Aorta (tissue), 5 donors: ENCODE measurements at places on chromosomes 13 and 19.
A peak's percentile ranks its signal among the peaks of the same experiment; 100 is the strongest.

DNA sequence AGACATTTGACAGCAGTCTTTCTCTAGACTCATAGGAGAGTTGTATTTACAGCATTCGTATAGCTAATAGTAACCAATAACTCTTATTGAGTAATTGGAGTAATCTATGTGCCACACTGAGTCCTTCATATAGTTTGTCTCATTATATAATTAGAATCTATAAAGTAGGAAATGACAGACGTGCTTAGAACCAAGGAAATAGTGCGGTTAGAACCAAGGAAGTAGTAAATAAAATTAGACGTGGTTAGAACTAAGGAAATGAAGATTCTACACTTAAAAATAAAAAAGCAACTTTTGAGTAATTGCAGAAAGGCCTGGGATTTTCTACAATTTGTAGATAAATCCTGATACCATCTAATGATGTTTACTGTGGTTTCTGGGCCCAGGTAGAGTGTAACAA is 107.8 kb upstream of the TNFSF11 start:
- DNase-seq: no peak

DNA sequence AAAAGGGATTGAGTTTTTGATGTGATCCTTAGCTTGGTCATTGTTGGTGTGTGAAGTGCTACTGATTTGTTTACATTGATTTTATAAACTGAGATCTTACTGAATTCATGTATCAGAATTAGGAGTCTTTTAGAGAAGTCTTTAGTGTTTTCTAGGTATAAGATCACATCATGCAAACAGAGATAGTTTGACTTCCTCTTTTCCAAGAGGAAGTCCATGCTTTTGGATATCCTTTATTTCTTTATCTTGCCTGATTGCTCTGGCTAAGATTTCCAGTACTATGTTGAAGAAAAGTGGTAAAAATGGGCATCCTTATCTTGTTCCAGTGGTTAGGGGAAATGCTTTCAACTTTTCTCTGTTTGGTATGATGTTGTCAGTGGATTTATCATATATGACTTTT is 561.2 kb upstream of the SLITRK1 start:
- DNase-seq: no peak

DNA sequence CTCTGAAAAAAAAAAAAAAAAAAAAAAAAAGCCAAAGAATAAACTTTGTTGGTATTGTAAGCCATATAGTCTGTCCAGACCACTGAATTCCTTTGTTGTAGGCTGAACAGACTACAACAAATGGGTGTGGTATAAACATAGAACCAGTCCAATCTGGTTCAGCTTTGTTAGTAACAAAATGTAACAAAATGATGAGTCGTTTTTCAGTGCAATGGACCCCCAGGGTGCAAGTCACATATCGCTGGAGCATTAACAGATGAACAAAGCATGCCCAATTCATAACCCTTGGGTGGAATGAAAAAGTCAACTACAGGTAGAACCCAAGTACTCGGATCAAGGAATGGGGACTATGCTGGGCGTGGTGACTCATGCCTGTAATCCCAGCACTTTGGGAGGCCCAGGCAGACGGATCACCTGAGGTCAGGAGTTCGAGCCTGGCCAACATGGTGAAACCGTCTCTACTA is 13.6 kb upstream of the FCHO1 start:
- no peak for DNase-seq

GRCh38 chr13:32135056-32135390 is 103.4 kb downstream of the FRY start:
- DNase-seq: no peak

GRCh38 chr13:55937180-55937579 is 1203.5 kb upstream of the PRR20A start:
- no peak for DNase-seq

GRCh38 chr13:106836186-106836802 is 268.4 kb upstream of the ARGLU1 start:
- no peak for DNase-seq

- DNase-seq: peak; percentile 80
Measured at GRCh38 chr13:50990818-50991506, 81.4 kb downstream of the RNASEH2B start.

- DNase-seq: no peak
Measured at GRCh38 chr13:44989941-44990340, 603 bp downstream of the GPALPP1 start.

GRCh38 chr13:102700088-102701031 is 5.5 kb upstream of the METTL21C start:
- no peak for DNase-seq

- DNase-seq: no peak
Measured at GRCh38 chr13:33934343-33934742, 116.4 kb downstream of the RFC3 start.

GRCh38 chr19:33554821-33555220 is 33.2 kb upstream of the PEPD start:
- DNase-seq: no peak

GRCh38 chr19:29098863-29099481 is 114.0 kb downstream of the UQCRFS1 start:
- DNase-seq: no peak

DNA sequence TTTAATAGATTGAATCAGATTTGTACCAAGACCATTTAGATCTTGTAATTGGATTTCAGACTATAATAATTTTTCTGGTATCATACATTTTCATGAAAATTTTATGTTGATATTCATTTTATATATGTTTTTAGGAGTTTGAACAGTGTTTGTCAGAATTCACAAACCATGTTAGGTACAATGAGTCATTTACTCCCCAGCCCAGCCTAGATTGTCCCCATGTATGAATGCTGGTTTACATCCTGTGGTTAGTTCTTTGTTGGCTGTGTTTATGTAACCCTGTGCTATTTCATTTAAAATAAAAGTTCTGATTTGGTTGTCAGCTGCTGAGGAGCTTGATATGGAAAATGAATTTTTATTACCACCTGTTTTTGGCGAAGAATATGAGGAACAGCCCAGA is 96.7 kb downstream of the GJA3 start:
- DNase-seq: no peak

DNA sequence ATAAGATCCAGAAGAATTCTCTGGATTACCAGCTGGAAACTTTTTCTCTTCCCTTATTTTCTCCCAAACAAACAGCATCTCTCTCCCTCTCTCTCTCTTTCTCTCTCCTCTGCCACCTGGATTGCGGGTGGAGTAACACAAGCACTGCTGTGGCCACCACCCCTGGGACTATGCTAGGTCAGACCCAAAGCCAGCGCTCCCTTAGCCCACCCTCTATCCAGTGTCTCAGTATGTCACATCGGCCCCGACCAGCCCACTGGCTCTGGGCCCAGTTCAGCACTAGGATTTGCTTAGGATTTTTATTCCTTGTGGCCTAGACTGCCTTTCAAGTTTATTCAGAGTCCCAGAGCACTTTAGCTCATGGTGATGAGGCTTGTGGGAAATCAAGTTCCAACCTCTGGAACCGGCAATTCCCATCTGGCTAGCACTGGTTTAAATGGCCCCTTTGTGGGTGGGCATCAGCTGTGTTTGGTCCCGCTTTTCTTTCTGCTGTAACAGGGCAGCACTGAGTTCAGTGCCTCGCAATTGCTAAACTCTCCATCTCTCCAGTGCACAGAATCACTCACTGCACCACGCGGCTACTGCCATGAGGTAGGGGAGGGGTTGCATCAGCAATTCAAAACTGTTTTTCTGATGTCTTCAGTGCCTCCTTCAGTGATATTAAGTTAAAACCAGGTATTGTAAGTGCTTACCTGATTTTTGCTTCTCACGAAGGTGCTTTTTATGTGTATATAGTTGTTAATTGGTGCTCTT is 1623.1 kb downstream of the SLITRK5 start:
- no peak for DNase-seq

- DNase-seq: no peak
Measured at GRCh38 chr19:23526302-23526701, 131.0 kb upstream of the ZNF91 start.

DNA sequence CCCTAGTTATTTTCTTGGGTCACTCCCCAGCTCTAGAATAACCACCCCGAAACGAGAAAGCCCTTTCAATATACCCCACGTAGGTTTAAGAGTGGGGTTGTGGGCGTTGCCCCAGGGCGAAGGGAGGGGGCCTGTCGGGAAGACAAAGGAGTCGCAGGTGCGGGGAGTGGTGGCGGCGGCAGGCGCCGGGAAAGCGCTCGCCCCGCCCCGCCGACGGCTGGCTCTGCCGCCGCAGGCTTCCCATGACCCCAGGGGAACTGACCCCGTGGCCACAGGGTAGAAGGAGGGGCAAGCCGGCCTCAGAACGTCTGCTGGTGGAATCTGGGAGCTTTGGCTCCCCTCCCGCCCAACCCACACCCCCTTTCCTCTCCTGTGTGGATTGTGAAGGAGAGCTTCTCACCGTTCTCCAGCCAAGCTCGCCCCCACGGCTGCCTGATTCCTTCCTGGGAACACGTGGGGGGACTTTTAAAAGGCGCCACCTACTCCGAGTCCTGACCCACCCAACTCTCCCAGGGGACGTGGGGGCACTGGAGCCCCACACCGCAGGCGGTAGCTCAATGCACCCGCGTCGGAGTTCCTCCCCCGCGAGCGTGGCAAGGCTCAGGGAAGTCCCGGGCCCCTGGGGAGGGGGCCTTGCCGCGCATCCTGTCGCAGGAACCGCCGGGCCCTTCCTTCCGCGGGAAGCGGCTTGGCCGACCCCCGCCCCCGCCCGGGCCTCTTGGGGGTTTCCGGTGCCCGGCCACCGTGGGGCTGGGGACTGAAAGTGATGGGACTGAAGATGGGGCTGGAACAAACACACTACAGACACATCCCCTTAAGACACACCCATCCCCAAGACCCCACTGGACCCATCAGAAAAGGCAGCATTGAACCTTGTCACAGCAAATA is 5.5 kb downstream of the IER2 start:
- peak; percentile 89 for DNase-seq
